Stimulated activated CD8-positive, alpha-beta memory T cell treated with anti-CD3 and anti-CD28 coated beads, Interleukin-4, amount 100 ng/mL, for 1 hour (primary cell): ENCODE measurements at places on chromosomes 11 and 22.

GRCh38 chr11:96339706-96340554, 3.1 kb downstream of the MAML2 start:
- no peak for DNase-seq

- no peak for DNase-seq
Observed at GRCh38 chr11:93740031-93740729, 1.1 kb downstream of the TAF1D start.

DNA sequence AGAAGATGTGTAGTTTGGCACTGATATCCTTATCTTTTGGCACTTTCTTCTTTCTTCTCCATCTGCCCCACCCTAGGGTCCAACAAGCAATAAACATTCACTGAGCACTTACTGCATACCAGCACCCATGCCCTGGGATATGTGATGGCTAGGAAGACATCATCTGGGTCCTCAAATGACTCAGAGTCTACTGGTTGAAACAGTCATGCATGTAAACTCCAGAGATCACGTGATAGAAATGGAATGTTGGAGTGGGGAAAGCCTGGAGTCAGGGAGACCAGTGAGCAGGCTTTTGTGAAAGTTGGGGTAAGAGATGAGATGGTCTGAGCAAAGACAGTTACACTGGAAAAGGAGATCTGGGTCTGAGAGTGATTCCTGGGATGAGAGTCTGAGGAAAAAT, 724.9 kb upstream of the TENM4 start:
- DNase-seq = no peak

DNA sequence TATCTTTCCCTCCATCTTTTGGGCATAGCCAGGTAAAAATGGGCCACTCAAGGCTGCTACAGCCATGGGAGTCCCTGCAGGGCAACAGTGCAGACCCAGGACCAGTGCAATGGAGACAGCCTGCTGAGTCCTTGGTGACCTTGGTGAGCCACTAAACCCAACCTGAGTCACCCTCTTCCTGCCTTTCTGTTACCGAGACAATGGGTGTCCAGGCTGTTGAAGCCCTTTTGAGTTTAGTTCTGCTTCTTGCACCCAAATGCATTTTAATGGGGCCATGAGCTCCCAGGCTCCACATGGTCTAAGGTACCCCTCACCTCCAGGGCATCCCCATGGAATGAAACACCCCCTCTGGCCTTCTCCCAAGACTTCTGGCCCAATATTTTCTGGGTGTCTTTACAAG, 874 bp upstream of the PLAAT4 start:
- no peak for DNase-seq

DNA sequence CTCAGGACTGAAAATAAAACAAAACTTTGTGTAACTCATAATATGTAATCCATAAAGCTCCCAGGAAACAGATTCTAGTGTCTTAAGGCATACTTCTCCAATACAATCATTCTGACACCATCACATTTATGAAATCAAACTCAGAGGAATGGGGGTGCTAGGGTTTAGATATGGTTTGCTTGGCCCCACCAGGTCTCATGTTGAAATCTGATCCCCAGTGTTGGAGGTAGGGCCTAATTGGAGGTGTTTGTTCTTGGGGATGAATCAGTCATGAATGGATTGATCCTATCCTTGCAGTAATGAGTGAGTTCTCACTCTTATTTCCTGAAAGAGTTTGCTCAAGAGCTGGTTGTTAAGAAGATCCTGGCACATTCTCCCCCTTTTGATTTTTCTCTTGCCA, 380.9 kb downstream of the ETS1 start:
- DNase-seq = no peak

- no peak for DNase-seq
Observed at GRCh38 chr11:116723511-116723910, 49.3 kb downstream of the BUD13 start.

DNA sequence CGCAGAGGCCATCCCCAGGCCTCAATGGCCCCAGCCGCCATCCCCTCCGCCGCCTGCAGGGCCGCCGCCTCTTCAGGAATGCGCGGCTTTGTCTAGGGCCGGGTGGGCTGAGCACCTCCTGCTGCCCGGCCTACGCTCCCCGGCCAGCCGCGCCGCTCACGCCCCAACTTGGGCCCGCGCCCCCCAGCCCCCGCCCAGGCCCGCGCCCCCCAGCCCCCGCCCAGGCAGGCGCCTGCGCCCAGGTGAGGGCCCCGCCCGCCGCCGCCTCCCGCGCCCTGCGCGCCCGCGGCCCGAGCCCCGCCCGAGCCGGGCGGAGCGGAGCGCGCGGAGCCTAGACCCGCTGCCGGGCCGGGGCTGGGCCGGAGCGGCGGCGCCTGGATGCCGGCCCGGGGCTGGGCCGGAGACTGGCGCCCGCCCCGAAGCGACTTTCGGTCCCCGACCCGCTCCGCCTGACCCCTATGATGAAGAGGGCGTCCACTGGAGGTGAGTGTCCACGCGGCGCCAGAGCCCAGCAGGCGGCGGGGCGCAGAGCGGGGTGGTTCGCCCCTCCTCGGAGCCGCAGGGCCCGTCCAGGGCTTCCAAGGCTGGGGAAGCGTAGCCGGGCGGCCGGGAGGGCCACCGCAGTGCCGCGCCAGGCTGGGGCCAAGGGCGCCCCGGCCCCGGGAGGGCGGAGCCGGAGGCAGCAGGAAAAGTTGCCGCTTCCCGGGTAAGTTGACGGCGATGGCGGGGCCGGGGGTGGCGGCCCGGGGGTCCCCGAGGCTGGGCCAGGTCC, 34.3 kb upstream of the PRODH start:
- DNase-seq = no peak

DNA sequence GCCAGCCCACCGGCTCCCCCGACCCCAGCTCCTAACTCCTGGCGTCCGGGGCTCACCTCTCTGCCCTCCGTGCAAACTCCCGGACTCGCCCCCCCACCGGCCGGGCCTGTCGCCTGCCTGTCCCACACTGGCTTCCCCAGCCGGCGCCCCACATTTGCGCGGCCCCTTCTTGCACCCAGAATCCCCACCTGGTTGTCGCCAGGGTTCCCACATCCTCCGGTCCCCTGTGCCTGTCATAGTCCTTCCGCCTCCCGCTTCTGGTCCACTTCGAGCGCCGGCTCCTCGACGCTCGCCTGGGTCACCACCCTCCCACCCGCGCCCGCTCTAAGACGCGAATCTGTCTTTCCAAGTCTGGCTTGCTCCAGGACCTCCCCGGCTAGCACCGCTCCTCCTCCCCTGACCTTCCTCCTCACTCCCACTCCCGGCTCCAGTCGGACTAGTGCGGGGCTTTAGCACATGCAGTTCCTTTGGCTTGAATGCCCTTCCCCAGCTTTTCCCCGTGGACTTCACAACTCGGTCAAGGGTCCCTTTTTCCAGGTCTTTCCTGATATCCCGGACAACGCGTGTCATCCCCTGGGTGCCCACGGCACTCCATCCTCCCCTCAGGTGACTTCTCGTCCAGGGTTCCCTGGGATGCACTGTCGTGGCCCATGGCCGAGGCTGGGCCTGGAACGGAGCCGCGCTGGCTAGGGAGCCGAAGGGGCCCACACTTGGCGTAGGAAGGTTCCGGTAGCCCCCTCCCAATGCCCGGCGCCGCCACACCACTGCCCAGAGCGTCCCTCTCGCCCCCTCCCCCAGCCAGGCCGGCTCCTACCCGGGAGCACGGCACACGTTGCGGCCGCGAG, 635 bp downstream of the SCARF2 start:
- no peak for DNase-seq

- no peak for DNase-seq
Observed at GRCh38 chr11:11481371-11481770, 128.3 kb upstream of the CSNK2A3 start.

DNA sequence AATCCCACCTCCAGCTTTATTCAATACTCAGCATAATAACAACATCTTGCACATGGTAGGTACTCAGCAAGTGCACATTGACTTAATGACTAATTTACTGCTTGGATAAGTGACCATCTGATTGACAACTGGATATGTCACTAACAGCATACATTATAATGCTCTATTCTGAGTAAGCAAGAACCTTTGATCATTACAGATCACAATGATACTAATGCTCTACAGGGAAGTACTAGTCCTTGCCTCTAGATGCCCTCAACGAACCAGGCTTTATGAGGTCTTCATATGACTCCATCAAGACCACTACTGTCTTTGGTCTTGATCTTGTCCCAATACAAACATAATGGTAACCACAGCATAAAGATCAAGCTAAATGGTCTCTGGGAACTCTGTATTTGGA, 167.6 kb upstream of the MTMR2 start:
- DNase-seq = no peak

DNA sequence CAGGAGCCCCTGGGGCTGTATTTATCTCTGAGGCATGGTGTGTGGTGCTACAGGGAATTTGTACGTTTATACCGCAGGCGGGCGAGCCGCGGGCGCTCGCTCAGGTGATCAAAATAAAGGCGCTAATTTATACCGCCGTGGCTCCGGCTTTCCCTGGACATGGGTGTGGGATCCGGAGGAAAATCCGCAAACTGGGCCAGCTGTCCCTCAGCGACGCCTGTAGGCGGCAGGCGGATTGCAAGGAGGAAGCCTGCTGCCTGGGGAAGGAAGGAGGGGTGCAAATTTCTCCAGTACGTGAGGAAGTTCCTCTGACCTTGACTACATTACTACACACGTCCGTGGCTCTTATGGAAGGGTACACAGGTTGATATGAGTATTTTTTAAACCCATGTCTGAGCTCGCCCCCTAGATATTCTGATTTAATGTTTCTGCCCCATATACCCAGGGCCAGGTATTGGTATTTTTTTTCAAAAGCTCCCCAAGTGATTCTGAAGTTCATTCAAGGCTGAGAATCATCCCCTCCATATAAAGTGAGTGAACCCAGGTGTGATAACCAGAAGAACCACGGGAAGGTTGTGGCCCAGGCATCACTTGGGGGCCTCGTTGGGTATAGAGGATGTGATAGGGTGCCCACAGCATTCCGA, 2.8 kb downstream of the MYOD1 start:
- no peak for DNase-seq

- no peak for DNase-seq
Observed at GRCh38 chr22:48135592-48135991, 1373.1 kb downstream of the TBC1D22A start.

- DNase-seq = no peak
Observed at GRCh38 chr11:26676641-26677040, 45.2 kb downstream of the SLC5A12 start.

DNA sequence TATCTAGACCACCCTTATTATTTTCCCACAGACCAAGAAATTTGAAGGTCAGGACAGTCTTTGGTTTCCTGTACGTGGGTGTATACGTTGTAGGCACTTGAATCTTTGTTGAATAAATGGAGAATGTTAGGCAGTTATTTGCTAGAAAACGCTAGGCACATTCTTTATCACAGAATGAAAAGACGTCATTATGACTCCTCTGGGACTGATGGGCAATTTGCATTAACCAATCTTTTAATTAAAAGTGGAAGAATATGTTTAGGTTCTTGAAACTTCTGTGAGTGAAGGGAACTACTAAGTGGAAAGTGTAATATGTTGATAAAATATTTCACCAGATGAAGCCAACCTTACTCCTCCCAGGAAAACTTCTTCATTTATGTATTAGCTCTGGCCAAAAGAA, 5.7 kb downstream of the CAT start:
- DNase-seq = no peak

GRCh38 chr11:9895006-9895405, 231.1 kb downstream of the SWAP70 start:
- no peak for DNase-seq

GRCh38 chr11:108959105-108959761, 294.4 kb downstream of the DDX10 start:
- no peak for DNase-seq

- no peak for DNase-seq
Observed at GRCh38 chr11:35747668-35748067, 85.1 kb downstream of the TRIM44 start.

DNA sequence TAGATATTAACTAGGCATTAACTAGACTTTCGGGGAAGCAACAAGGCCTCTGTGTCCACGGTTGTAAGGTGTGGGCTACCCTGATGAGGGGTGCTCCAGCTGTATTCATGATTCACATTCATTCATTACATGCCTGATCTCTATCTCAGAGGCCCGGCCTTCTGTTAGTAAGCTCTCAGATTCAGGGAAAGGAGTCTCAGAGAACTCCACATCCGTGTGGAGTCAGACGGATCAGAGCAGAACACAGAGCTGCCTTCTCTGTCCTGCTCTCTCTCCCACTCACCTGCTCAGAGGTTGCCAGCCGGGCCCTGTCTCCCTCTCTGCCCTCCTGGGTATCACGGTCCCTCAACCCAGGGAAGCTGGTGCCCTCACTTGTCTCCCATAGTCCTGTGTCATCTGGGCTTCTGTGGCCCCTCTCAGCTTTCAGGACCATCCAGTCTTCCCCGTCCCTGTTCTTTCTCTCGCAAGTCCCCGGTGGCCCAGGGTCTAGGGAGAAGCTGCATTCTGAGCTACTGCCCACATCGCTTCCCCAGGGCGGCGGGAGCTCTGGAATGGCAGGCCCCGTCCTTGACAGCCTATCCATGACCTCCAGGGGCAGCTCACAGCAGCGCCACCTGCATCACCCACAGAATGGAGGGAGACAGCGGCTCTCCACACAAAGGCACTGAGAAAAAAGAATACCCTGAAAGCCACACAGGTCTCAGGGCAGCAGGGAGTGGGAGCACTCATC, 4.3 kb downstream of the TP53AIP1 start:
- no peak for DNase-seq

DNA sequence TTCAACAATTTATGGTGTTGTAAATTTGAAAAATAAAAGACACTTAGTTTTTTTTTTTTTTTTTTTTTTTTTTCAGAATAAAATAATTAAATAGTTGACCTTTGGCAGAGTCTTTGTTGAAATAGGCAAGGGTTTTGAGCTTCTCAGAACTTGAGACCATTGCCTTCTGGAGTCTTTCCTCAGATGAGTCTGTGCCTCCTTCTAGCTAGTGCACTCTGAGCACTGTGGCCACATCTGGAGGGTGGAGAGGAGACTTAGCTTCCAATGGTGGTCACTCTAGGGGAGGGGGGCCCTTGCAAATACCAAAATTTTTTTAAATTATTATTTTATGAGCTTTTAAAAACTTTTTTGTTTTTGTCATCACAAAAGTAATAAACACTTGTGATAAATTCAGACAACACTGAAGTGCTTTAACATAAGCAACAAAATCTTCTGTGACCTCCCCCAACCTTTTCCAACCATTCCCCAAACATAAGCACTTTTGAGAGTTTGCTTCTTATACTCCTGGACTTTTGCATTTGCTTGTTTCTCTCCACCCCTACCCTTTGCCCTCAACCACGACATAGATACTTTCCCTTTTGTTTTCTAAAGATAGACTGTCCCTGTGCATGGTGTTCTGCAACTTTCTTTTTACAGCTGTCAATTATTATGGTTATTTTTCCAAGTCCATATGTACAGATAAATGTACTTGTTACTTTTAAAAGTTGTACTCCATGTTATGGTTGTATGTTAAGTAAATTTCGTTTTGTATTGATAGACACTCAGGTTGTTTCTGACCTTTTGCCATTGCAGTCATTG, 41.1 kb downstream of the BMAL1 start:
- DNase-seq = no peak

GRCh38 chr11:109845437-109845836, 247.8 kb upstream of the ZC3H12C start:
- DNase-seq = no peak

GRCh38 chr11:104654181-104654813, 244.0 kb downstream of the CASP12 start:
- DNase-seq = no peak

- DNase-seq = no peak
Observed at GRCh38 chr22:30829901-30830550, 135.4 kb downstream of the OSBP2 start.

- DNase-seq = no peak
Observed at GRCh38 chr11:116862185-116862584, 24.8 kb upstream of the APOA1 start.

GRCh38 chr11:64305691-64306562, 603 bp downstream of the ESRRA start:
- peak; percentile 25 for DNase-seq

- no peak for DNase-seq
Observed at GRCh38 chr11:94780432-94780831, 12.3 kb downstream of the AMOTL1 start.

- DNase-seq = no peak
Observed at GRCh38 chr11:15776366-15776765, 580.0 kb downstream of the SOX6 start.
